Fibroblast of skin of scalp (primary cell): ENCODE measurements at places on chromosomes 6 and 20.

DNA sequence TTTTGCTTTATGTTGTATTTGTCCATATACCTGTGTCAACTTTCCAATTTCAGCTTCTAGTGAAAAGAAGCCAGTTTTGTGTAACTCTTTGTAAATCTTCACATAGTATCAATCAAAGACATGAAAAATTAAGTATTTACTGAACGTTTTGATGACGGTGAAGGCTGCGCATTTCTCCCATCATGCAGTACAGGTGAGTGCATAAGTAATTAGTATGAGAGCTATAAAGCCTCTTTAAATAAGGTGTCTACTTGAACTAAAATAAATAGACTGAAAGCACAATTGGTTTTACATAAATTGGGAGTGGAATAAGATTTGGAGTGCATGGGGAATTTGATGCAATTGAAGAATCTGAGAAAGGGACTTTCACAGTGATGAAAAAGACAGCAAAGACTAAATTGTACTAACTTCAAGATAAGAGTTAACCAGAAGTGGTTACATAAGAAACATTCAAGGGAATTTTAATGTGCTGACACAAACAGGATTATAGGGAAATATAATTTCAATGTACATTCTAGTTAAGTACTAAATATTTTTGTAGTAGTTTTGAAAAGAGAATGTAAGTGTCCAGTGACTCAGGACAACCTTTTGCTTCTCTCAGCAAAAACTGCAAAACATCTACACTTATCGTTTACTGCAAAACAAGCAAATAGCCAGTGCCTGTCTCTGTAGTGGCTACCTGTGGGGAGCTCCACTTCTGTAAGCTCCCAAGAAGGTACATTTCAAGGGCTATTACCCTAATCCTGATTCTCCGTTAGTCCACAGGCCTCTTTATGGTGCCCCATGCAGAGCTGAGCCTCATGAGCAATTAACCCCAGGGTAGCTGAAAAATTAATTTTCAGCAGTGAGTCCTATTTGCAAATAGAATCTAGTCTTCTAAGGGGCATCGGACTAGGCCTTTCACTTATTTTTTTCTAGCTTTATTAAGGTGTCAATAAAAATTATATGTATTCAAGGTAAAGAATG, 13.0 kb downstream of the TENT5A start:
- DNase-seq: no peak

GRCh38 chr6:167572841-167573271, 248.0 kb downstream of the TTLL2 start:
- no peak for DNase-seq

GRCh38 chr6:4017834-4018170, 61.1 kb downstream of the FAM217A start:
- DNase-seq: peak; percentile 23

DNA sequence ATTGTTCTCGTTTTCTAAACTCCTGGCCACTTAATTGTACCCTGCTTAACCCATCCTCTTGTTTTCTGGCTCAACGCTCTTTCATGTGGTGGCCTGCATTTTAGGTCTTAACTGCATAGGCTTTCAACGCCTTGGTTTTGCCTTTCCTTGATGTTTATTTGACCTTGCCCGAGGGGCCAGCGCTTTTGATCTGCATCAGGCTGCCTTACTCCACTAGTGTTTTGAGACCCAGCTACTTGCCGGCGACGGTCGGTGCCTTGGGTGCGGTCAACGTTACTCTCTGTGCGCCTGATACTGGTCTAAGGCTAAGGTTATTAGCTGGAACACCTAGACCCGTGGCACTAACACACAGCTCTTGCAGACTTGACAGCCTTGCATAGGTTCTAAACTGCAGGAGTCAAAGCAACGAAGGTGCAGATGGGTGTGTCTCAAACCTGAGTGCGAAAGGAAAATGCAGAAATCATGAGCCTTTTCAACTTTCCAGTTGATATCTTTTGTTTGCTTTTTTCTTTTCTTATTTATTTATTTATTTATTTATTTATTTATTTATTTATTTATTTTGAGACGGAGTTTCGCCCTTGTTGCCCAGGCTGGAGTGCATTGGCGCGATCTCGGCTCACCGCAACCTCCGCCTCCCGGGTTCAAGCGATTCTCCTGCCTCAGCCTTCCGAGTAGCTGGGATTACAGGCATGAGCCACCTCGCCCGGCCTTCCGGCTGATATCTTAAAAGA, 138.8 kb downstream of the HFE start:
- DNase-seq: no peak

GRCh38 chr6:101259505-101259904, 134.0 kb upstream of the GRIK2 start:
- no peak for DNase-seq

DNA sequence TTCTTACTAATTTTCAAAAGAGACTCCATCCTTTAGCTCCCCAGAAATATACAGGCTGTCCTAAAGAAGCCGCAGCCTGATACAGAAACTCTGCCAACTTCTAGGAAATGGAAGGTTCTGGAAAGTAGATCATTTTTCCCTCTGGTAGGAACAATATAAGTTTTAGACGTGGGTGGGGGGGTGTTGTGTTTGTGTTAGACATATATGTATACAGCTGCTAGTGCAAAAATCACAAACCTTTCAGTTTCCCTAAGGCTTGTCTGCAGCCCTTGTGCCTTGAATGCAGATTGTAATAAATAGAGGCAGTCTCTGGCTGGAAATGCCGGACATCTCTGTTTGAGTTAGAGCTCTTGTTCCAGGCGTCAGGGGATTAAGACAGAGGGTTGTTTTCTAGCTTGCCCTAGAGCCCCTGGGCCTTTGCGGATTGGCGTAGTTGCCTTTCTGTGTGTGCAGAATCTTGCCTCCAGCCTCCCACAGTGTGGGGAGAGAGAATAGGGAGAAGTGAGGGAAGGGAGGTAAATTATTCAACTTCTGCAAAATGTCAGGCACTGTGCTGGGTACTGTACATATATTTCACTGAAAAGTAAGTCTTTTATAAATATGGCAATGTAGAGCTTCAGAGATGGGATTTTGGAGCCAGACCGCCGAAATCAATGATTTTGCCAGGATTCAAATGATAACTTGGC, 269.7 kb downstream of the PRL start:
- no peak for DNase-seq

GRCh38 chr20:4415281-4415680, 306.4 kb upstream of the PRND start:
- no peak for DNase-seq

- peak; percentile 46 for DNase-seq
Measured at GRCh38 chr6:25324066-25324762, 45.0 kb downstream of the CARMIL1 start.

- peak; percentile 60 for DNase-seq
Measured at GRCh38 chr6:4727671-4728435, 48.4 kb upstream of the CDYL start.

- no peak for DNase-seq
Measured at GRCh38 chr6:6614096-6614982, 25.8 kb downstream of the LY86 start.
